ENCODE measurements at places on chromosomes 4 and X.

DNA sequence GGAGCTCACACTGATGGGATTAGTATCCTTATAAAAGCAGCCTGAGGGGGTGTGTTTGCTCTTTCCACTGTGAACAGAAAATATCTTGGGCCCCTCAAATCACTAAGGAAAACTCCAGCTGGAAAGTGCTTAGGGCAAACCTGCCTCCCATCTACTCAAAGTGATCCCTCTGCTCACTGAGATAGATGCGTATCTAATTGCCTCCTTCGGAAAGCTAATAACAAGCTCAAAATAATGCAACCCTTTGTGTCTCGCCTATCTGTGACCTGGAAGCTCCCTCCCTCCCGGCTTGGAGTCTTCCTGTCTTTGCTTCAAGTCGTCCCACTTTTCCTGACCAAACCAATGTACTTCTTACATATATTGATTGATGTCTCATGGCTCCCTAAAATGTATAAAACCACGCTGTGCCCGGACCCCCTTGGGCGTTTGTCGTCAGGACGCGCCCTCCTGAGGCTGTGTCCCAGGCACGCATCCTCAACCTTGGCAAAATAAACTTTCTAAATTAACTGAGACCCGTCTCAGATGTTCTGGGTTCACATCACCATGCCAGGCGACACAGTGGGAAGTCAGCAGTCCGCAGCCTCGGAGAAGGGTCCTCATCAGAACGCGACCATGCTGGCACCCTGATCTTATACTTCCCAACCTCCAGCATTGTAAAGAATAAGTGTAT, 34.1 kb upstream of the SORCS2 start:
- no peak for ATAC-seq

GRCh38 chr4:140595065-140595464, 26.3 kb upstream of the UCP1 start:
- ATAC-seq = no peak

GRCh38 chr4:159328766-159329165, 225.9 kb downstream of the RAPGEF2 start:
- ATAC-seq = no peak

DNA sequence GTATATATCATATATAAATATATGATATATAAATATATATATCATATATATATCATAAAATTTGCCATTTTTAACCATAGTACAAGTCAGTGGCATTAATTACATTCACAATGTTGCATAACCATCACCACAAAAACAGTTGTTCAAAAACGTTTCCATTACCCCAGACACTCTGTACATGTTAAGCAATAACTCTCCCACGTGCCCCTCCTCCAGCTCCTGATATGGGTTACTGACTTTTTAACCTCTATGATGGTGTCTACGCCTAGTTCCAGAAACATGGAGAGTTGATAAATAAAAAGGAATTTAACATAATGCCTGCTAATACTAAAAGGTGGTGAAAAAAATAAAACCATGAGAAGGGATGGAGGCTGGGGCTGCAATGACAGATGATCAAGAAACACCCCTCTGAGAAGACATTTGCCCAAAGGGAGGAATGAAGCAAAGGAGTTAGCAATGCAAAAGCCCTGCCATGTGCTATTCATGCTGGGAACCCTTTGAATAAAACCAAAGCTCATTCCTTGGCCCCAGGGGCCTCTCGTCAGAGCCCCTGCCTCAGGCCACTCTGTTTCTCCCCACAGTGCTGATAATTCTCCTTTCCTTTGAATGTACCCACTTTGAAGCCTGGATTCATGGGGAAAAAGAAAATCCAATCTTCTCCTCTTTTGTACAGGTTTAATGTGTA, 144.3 kb downstream of the NWD2 start:
- no peak for ATAC-seq

- no peak for ATAC-seq
These were observed 126.1 kb downstream of the GPC3 start for GRCh38 chrX:133859336-133859735.

GRCh38 chrX:27815209-27815608, 7.4 kb downstream of the MAGEB10 start:
- ATAC-seq = no peak

DNA sequence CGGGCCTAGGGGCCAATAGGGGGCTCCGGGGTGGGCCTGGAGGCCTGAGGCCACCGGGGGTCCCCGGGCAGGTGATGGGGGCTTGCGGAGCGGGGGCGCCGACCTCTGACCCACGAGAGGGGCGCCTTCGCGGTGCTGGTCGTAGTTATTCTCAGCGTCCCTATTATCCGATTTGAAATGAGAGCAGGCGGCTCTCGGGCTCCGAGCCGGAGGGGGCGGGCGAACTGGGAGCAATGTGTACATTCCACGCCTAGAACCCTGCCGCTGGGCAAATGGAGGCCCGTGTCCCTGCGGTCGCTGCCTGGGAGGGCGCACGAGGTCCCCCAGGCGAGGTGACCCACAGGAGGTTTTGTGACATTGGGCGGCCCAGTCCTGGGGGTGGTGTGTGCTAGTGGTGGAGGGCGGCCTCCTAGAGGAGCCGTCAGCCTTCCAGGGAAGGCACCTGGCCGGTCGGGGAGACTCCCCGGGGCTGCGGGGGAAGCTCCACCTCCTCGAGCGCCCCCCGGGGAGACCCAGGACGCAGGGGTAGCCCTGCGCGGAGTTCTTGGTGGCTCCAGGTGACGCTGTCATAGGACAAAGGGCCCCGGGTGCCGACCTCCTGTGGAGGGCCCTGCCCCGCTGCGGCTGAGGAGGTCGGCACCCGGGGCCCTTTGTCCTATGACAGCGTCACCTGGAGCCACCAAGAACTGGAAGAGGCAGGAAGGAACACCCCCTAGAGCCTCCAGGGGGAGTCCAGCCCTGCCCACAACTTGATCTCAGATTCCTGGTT, 102.6 kb upstream of the PRKX start:
- ATAC-seq = no peak

GRCh38 chrX:151860827-151861226, 51.9 kb upstream of the MAGEA4 start:
- ATAC-seq = no peak

GRCh38 chr4:88949605-88950004, 107.4 kb downstream of the FAM13A start:
- peak; percentile 48 for ATAC-seq

DNA sequence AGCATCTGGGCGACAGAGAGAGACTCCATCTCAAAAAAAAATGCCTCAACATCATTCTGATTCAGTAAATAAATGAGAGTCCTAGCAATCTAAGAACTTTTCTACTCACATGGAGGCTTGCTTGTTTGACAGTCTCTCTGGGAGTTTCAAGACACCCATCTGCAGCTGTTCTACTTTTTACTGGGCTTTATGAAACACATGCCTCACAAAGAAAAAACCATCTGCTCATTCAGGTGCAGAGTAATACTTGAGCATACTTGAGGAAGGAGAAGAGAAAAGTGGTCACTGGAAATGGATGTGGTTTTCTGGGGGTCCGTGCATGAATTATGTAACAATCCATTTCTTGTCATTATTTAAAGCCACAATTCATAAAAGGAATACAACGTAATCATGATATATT, 87.1 kb upstream of the DDX53 start:
- ATAC-seq = no peak

DNA sequence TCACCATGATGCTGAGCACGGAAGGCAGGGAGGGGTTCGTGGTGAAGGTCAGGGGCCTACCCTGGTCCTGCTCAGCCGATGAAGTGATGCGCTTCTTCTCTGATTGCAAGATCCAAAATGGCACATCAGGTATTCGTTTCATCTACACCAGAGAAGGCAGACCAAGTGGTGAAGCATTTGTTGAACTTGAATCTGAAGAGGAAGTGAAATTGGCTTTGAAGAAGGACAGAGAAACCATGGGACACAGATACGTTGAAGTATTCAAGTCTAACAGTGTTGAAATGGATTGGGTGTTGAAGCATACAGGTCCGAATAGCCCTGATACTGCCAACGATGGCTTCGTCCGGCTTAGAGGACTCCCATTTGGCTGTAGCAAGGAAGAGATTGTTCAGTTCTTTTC, 4.0 kb downstream of the HNRNPH2 start:
- ATAC-seq = no peak

- no peak for ATAC-seq
These were observed 23.9 kb downstream of the EVC start for GRCh38 chr4:5734853-5735252.

DNA sequence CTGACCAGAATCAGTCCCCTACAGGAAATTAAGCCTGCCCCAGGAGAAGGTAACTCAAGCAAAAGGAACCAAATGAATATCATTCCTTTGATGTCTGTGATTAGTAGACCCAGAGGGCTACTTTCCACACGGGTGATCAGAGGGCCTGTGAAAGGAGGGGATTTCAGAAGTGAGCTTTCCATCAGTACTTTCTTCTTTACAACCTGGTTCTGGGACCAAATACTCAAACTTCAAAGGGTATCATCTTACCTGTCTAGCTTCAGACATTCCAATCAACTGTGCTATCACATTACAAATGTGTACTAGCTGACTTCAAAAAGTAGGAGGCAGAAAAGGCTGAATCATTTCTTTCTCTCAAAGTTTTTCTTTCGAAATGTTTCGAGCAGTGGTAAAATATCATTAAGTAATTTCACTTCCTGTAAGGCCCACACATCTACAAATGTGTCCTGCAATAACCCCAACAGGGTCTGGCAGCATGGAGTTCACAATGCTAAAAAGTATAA, 23.9 kb downstream of the ACSL4 start:
- peak; percentile 69 for ATAC-seq

GRCh38 chrX:111506826-111507225, 4.6 kb upstream of the SERTM2 start:
- ATAC-seq = no peak

DNA sequence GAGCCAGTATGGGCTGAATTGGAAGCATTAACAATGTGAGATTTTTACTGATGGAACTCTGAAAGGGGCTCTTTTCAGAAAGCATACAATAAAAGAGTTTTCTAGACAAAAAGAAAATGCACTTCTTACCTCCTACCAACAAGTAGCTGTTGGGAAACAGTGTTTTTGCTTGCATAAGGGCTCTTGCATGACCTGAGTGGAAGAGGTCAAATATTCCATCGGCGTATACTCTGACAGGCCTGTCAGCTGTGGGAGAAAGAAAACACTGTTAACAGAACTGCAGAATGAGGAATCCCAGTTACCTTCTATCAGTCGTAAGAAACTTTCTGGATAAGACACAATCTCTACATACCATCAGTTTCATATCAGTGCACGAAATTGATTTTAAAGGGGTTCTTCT, 39.5 kb downstream of the PCYT1B start:
- no peak for ATAC-seq

DNA sequence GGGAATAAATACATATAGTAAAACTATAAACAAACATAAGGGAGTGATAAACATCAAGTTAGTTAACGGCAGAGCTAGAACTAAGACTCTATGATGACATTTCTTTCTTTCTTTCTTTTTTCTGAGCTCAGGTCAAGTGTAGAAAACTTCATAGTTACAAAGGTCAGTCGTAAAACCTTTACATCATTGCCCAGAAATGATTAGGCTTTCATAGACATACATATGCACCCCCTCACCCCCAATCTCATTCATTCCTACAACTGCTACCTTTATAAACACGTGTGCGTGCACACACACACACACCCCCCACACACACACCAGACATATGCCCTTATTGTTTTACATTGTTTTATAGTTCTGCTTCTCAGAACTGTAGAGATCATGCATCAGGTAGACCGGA, 5.7 kb downstream of the EIF1AX start:
- ATAC-seq = no peak

DNA sequence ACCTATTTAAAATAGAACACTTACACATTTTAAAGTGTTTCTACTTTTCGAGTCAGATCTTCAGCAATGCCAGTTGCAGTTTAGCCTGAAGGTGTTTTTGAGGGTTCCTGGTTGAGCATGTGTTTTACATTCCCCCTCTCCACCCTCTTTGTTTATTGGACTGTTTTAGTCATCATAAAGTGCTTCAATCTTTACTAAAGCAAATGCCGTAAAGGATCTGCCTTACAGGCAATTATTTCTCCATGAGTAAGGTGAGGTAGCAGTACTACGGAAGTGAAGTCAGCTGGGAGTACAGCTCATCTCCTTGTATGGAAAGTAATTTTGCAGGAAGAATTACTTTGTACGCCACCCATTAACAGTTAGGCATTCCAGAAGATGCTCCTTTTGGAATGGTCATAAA, 36.9 kb downstream of the PDLIM5 start:
- ATAC-seq = no peak

- no peak for ATAC-seq
These were observed 72.1 kb downstream of the KLHL34 start for GRCh38 chrX:21586001-21586400.

- no peak for ATAC-seq
These were observed 144.3 kb upstream of the CPEB2 start for GRCh38 chr4:14857981-14858380.

DNA sequence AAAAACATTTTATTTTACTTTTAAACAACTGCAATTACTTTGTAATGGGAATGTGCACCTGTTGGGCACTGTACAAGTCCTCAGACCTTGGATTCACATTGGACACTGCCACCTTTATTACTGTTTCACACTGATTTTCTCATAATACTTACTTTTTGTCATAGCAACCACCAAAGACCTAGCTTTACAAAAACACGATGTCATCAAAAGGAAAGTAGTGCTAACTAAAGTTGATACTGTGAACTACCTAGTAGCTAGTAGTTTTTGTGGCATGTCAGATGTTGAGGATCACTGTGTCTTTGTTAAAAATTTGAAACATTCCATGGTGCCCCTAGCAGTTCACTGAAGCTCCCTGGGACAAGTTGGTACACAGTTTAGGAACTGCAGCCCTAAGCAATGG, 62.9 kb upstream of the HOPX start:
- ATAC-seq = peak; percentile 29

DNA sequence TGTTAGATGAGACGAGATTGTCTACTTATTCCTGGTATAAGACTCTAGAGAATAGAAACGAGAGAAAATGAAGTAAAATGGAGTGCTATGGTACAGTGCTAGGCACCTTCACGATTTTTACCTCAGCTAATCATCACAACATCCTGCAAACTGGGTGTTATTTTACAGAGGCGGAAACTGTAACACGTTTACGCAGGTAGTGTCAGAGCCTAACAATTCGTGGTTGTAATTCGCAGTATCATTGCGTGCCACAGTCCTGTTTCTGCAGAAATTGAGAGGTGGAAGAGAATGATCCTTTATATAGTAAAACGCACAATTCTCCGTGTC, 383 bp upstream of the TBC1D19 start:
- peak; percentile 84 for ATAC-seq

DNA sequence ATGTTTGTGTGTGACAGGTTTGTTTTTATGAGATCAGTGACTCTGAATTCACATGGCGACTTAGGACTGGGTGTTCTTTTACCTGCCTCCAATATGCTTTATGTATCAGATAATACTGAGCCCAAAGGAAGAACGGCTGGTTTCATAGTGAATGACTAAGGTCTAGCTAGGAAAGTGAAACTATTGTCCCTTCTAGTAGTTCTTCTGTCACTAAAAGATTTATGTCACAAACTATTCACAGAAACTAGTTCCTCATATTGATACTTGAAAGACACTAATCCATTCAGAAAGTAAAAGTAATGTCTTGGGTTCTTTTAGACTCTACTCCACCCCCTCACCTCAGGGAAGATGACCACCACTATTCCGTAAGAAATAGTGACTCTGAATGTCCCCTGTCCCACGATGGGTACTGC, 81.7 kb downstream of the EGF start:
- peak; percentile 87 for ATAC-seq

All from activated T-helper 17 cell treated with anti-CD3 and anti-CD28 coated beads, Interleukin-2, amount 50 U/mL, for 72 hours (primary cell).